Activated naive CD4-positive, alpha-beta T cell (primary cell): ENCODE measurements at places on chromosomes 6 and 20.

DNA sequence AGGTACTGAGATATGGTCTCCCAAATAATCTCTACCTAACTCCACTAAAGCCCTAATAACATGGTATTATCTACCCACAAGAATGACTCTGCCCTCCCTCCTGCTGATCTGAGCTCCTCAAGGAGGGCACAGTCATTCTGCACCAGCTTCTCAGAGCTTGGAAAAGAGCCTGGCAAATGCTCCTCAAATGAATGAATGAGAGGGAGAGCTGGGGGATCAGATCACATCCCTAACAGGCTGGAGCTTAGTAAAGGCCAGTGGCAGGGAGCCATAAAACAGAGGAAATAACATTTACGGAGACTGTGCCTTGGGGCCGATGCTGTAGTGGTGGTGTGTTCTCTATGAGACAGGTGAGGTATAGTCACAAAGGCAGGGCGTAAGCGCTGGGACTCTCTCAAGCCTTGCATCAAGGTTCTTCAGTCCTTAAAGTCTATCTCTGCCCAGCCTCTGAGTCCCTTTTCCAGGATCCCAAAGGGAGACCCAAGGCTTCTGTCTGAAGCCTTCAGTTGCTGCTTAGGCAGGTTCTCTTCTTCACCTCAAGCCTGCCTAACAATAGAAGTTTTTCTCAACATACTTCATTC is 7.2 kb upstream of the NNAT start:
- no peak for DNase-seq

GRCh38 chr6:106757267-106757666 is 127.9 kb downstream of the QRSL1 start:
- DNase-seq = no peak

- no peak for DNase-seq
Measured at GRCh38 chr6:71197780-71198179, 90.8 kb upstream of the OGFRL1 start.

DNA sequence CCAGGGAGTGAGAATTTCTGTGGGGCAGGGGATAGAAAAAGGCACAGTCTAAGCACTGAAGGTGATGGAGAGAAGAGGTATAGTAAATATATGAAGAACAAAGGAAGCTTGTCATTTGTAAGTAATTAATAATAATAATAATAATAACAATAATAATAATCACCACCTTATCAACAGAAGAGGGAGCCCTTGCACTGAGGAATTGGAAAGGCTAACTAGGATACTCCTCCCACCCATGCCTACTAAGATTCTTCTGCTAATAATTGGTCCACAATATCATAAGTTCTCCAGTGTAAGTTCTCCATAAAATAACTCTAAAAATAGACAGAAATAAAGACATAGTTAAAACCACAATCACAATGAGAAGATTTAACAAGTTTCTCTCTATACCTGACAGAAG is 912 bp upstream of the OR12D3 start:
- DNase-seq = no peak

GRCh38 chr6:169156108-169156792 is 97.4 kb downstream of the THBS2 start:
- no peak for DNase-seq

- no peak for DNase-seq
Measured at GRCh38 chr20:53660947-53661381, 67.3 kb upstream of the ZNF217 start.

DNA sequence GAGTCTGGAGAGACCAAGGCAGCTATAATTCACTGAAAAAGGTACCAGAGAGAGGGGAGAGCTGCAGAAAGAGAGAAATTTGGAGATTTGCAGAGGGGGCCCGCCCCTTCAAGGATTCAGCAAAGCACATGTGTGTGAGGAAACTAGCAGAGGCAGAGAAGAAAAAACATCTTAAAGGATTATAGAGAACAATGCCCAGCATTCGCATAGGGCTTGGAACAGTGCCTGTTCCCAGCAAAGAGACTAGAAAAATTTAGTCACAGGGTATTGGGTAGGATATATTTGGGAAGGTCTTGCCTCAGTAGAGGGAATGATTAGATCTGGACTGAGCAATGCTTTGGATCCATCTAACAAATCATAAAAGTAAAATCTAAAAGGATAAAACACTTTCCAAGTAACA is 44.0 kb downstream of the SRPK1 start:
- DNase-seq = no peak

GRCh38 chr20:62659488-62660239 is 17.4 kb downstream of the SLCO4A1 start:
- DNase-seq = no peak

GRCh38 chr6:97586344-97586743 is 303.3 kb upstream of the MMS22L start:
- no peak for DNase-seq

GRCh38 chr20:47272893-47273590 is 83.5 kb downstream of the ZMYND8 start:
- peak; percentile 4 for DNase-seq

DNA sequence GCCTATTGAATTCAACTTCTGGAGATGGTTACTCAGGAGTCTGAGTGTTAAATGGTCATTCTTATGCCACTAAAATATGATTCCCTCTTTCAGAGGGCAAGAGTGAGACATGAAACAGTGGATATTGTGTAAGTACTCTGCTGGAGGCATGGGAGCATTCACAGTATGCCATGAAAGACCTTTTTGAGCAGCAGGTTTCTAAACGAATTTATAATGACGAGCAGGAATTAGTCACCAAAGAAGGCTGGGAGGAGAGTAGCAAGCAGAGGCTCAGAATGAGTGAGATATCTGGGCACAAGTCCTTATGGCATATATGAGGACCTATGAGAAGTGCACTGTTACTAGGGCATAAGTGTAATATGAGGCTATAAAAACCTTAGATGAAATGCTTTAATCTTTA is 10.9 kb upstream of the MYB start:
- no peak for DNase-seq

GRCh38 chr6:37007340-37008043 is 2.0 kb downstream of the FGD2 start:
- no peak for DNase-seq

DNA sequence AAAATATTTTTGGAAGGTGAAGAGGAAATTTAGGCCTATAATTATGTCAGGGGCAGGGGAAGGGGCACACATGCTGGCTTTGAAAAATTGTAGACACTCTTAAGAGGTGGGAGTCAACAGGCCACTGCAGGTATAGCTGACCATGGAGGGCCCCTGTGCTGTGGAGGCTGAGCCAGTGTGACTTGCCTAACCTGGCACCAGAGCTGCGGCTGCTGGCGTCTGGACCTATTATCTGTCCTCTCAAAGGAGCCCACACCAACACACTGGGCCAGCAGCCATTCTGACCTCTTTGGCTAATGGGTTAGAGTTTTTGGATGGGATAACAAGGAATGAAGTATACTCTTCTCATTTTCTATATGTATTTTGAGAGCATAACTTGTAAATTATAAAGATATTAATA is 4.5 kb downstream of the GID8 start:
- no peak for DNase-seq

GRCh38 chr20:57849121-57849520 is 139.3 kb upstream of the PMEPA1 start:
- no peak for DNase-seq

GRCh38 chr20:856361-856775 is 22.9 kb downstream of the FAM110A start:
- DNase-seq = peak; percentile 7

- DNase-seq = no peak
Measured at GRCh38 chr6:32867022-32867477, 13.1 kb downstream of the PSMB9 start.

GRCh38 chr20:47319517-47320252 is 36.8 kb downstream of the ZMYND8 start:
- no peak for DNase-seq

DNA sequence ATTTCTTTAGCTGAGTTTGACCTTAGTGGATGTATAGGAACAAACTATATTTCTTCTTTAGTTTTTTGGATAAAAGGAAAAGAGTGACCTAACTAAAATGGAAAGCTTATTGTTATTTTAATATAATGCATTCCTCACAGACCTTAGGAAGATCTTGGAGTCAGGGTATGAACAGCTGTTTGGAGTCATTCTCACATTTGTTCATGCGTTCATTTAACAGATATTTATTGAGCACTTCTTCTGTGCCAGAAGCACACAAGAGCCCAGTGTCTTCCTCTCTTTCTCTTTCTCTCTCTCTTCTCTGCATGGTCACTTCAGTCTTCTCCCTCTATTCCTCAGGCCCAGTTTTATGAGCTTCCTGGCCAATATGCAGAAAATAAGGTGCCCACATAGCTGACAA is 744.0 kb upstream of the MAP3K7 start:
- no peak for DNase-seq
